Left lobe of liver (tissue), 2 donors: ENCODE measurements at places on chromosomes 12 and 14.

- DNase-seq = no peak
These were observed 10.5 kb upstream of the BTG1 start for GRCh38 chr12:92156139-92156538.

DNA sequence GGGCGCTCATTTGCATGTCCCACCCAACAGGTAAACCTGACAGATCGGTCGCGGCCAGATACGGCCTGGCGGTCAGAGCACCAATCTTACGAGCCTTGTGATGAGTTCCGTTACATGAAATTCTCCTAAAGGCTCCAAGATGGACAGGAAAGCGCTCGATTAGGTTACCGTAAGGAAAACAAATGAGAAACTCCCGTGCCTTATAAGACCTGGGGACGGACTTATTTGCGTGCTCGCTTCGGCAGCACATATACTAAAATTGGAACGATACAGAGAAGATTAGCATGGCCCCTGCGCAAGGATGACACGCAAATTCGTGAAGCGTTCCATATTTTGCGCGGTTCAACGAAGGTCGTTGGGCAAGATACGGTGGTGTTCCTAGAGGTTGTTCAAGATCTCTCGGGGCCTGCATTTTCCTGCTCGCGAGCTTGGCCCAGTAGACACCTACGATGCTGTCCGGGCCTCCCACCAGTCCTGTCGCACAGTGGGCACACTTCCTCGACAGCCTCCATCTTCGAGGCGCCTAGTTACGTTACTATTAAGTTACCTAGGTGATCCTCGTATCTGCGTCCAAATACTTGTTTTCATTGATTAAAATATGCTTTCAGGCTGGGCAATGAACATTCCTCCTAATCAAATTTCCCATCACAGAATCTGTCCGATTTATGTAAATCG lies at the start of gene RNU6-7:
Gene RNU6-7 (plus strand): TSS at position 230 of the 675 bp plus-strand sequence.
- DNase-seq = no peak

GRCh38 chr14:103045371-103045869 lies 11.9 kb downstream of the CDC42BPB start:
- no peak for DNase-seq

GRCh38 chr14:24307575-24308341 lies at the start of gene CIDEB:
Gene CIDEB, minus strand, starts transcription at chr14:24307977. Its CDS starts 119 bp downstream, at chr14:24307858.
- peak; percentile 92 for DNase-seq

DNA sequence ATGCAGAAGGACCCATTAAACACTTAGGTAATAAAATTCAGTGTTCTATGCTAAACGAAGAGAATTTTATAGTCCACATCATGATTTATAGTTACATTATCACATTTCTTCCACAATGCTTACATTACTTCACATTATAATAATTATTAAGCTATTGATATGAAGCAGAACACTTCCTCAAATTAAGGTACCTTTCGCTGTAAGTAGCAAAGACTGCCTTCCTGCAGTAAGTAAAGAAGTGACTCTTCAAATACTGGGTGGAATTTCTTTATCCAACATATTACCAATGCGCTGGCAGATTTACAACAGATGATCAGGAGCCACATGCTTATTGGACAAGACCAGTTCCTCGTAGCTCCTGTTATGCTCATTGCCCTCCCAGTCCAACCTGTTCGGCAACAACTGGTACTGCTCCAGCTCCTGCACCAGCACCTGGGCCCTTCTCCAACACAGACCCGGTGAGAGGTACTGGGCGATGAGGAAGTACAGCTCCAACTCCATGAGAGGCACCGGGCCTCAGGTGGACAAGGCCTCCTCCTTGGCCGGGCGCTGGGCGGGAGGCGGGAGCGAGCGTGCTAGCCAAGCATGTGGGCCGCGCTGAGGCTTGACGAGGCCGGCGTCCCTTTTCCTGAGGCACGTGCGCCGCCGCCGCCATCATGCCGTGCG lies 210.7 kb upstream of the ATP2B1 start:
- no peak for DNase-seq

GRCh38 chr12:122807651-122808050 lies 27.6 kb upstream of the HIP1R start:
- DNase-seq = no peak

GRCh38 chr14:101234244-101234937 lies 326.9 kb upstream of the DIO3 start:
- peak; percentile 38 for DNase-seq

GRCh38 chr12:116094475-116094874 lies 183.0 kb downstream of the MED13L start:
- no peak for DNase-seq

GRCh38 chr14:72605921-72606220 lies 288.0 kb downstream of the DPF3 start:
- no peak for DNase-seq

DNA sequence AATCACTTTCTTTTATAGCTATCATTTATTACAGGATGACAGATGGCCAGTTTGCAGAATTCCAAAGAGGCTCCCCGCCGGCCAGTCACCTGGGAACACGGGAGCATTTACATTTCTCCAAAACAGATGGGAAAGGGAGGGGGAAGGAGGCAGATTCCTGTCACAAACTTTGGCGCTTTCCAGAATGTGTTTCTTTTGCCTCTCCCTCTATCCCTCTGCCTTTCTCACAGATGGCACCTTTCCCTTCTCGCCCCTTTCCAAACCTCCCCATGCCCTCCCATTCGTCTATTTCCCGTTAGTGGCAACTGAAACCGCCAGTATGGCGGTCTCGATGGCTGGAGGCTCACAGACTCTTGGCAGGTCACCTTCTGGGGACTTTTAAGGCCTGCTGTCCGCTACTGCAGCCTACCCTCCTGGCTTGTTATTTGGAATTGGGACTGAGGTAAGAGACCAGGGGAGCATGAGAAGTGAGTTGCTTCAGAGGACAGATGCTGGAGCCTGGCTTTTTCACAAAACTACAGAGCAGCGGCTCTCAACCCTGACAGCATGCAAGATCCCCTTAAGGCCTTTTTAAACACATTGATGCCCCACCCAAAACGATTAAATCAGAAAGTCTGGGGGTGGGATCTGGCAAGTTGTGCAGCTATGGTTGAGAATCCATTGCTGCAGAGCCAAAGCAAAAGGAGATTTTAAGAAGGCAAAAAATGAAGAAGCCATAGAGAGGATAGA lies 161.5 kb upstream of the VASH1 start:
- DNase-seq = no peak

DNA sequence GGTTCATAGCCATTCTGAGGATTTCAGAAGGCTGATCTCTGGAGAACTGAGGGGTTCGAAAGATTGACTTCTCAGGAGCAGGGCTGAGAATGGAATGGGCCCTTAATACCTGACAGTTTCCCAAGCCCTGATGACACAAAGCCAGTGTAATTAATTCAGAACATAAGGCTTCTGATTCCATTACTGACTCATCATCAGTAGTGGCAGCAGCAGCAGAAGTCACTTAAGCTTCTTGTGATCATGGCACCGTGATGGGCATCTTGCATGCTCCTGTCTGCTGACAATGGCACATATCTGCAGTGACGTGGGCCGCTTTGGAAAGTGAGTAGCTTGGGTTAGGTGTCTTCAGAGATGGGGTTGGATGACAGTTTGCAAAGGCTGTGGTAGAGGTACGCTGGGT lies 38.2 kb upstream of the GSG1 start:
- DNase-seq = no peak

- peak; percentile 81 for DNase-seq
These were observed 99.6 kb downstream of the DYRK2 start for GRCh38 chr12:67747869-67748742.

- DNase-seq = no peak
These were observed 127.2 kb downstream of the BCAT1 start for GRCh38 chr12:24821691-24822090.

DNA sequence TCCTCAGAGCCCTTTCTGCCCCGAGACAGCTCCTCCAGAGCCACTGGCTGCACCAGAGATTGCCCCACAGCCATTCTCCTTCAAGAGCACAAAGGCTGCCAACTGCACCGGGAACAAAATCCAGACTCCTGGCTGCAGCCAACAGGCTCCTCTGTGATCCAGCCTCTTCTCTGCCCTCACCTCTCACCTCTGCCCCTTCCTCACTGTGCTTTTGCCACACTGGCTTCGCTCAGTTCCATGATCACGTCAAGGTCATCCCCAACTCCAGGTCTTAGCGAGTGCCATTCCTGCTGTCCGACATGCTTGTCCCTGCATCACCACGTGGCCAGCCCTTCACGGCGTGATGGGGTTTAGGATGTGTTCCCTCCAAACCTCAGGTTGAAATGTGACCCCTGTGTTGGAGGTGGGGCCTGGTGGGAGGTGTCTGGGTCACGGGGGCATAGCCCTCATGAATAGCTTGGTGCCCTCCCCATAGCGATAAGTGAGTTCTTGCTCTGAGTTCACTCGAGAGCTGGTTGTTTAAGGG lies 149.3 kb downstream of the PIWIL1 start:
- no peak for DNase-seq

GRCh38 chr12:62301080-62301798 lies 41.0 kb downstream of the USP15 start:
- DNase-seq = no peak

GRCh38 chr12:72084880-72085279 lies 146.2 kb downstream of the TPH2 start:
- DNase-seq = no peak

- DNase-seq = no peak
These were observed 159.5 kb downstream of the KIF26A start for GRCh38 chr14:104297721-104298401.
